Effector CD4-positive, alpha-beta T cell (primary cell): ENCODE measurements at places on chromosomes 3 and 15.

DNA sequence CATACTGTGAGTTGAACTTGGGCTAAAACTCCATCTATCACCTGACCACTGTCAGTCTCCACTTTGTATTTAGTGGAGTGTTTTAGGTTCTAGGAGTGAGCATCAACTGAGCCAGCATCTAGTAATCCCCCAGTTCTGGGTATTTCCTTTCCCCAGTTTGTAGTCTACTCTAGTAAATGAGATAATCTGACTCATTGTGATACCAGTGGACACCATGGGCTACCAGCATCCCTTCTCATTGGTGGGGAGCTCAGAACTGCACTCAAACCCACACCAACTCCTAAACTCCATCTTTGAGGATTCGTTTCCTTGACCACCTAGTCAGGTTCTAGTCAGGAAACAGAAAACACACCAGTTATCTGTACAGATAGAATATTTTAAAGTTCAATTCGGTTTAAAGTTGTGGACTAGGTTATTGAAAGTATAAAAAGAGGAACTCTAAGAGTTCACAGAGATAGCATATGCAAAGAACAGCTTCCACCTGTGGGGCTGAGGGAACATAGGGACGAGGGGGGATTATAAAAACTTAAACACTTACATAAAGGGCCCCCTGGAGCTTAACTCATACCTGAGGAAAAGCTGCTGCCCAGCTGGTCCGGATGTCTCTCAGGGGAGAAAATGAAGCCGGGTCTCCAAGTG, 36.0 kb downstream of the LEO1 start:
- no peak for DNase-seq

- DNase-seq = no peak
Observed at GRCh38 chr3:7203969-7204847, 343.3 kb downstream of the GRM7 start.

DNA sequence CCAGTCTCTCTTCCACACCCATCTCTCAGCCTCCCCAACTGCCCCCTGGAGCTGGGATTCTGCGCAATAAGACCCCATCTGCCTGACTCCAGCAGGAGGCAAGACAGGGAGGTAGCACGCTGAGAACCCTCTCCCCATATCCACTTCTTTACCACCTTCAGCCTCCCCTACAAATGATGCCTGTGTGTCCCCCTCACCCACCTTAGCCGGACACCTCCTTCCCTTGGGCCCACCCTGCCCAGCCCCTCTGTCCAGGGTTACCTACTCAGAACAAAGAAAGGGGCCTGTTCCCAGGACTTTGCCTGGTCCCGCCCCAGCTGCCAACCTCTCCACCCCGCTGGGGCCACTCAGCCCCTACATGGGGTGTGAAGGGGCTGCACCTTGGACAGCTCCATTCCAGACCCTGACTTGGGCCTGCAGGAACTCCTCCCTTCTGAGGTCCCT, 40.8 kb upstream of the ATP2B2 start:
- DNase-seq = no peak

- no peak for DNase-seq
Observed at GRCh38 chr15:65730549-65731172, 61.4 kb downstream of the DENND4A start.

DNA sequence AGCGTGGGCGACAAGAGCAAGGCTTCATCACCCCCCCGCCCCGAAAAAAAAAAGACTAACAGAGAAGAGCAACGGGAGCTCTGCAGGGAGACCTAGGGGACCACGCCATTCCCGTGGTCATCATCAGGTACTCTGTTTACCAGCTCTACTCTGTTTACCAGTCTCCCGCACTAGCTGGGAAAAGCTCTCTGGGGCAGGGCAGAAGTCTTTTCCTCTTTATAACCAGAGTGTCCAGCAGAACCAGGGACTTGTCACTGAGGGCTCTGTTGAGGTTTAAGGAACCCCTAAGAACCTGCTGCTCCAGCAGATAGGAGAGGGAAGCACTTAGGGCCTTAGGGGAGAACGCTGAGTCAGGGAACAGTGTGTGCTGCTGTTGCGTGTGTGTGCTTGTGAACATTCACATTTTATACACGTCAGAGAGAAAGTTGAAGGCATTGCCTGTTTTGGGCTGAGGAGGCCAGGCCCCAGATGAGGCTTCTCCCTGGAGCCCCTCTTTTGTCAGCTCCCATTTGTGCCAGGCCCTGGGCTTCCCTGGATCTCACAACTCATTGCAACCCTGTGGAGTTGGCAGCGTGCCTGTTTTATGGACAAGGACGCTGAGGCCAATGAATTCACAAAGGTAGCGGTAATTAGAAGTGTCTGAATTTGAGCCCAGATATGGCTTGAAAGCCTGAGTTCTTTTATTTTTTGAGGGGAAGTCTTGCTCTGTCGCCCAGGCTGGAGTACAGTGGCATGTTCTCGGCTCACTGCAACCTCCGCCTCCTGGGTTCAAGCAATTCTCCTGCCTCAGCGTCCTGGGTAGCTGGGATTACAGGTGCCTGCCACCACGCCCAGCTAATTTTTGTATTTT, 24.2 kb upstream of the ERICH6 start:
- DNase-seq = no peak

- DNase-seq = no peak
Observed at GRCh38 chr3:160331127-160331937, 67.7 kb downstream of the IFT80 start.

- DNase-seq = no peak
Observed at GRCh38 chr3:11563865-11564185, 79.9 kb downstream of the VGLL4 start.

DNA sequence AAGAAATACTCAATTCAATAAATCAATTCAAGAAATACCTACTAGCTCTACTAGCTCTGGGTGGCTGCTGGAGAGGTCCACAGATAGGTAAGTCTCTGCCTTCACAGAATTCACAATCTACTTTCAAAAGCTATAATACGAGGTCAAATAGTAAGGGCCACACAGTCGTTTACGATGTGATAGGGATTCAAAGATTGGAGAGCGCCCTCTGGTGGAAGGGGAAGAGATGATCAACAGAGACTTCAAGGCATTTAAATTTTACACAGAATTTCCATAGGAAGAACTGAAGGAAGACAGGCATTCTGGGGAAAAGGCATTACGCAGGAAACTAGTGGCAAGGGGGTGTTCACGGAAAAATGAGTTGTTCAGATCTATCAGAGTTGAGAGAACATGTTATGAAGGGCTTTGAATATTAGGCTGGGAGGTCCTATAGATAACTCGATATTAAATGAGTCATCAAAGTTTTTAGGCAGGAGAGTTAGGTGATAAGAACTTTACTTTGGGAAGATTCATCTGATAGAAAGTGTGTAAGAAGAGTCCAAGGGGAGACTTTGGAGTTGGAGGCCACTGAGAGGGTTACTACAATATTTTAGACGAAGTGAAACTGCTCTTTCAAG, 128.8 kb downstream of the FRMD5 start:
- peak; percentile 55 for DNase-seq

DNA sequence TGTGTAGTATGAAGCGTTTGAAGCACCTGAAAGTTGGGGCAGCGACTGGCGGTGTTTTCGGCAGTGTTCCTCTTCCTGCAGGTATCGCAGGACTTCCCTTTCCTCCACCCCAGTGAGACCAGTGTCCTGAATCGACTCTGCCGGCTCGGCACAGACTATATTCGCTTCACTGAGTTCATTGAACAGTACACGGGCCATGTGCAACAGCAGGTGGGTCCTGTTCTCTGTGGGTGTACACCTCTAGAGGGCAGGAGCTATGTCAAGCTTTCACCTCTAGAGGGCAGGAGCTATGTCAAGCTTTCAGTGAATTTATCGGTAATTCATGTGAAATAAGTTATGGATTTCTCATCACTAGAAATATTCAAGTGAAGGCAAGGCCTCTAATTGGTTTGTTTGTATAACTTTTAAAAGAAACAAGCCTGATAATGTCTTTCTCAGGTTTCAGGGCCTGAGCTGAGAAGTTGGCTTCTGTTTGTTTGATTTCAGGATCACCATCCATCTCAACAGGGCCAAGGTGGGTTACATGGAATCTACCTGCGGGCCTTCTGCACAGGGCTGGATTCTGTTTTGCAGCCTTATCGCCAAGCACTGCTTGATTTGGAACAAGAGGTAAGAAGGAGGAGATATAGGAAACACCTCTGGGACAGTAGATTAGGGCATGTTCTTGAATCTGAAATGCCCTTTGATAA, 5.3 kb downstream of the TUBGCP4 start:
- peak; percentile 10 for DNase-seq

DNA sequence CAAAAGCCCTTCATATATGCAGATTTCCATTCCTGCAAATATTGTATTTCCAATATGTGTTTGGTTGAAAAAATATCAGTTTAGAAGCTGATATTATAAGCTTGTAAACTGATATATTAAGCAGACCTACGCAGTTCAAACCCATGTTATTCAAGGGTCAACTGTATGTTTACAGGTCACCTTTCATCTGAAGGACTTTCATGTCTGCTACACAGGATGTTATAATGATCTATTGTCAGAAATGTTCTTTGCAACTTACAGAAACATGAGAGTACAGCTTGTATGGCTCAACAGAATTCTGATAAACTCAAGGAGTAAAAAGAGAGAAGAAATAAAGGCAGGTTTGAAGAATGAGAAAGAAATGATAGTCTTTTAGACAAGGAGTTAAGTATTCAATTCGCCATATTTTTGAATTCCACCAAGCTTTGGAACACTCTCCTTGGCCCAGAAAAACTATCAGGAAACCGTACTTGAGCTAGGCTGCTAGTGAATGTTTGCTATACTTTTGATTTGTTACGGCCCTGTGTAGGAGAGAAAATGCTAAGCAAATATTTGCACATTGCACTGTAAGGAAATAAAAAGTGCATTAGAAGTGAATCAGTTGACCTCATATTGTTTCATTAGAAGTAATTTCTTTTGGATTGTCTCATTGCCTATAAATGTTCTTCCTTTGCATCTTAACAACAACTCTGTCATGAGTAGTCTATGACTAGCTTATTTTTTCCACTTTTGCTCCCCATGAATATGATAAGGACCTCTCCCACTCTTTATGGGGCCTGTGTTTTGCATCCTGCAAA, 81.2 kb downstream of the NEK11 start:
- DNase-seq = no peak

- no peak for DNase-seq
Observed at GRCh38 chr3:133040696-133041523, 2.7 kb downstream of the TMEM108 start.

GRCh38 chr15:90423801-90424319, 35.8 kb downstream of the IQGAP1 start:
- DNase-seq = no peak

- DNase-seq = no peak
Observed at GRCh38 chr3:25025236-25025635, 402.8 kb upstream of the RARB start.

DNA sequence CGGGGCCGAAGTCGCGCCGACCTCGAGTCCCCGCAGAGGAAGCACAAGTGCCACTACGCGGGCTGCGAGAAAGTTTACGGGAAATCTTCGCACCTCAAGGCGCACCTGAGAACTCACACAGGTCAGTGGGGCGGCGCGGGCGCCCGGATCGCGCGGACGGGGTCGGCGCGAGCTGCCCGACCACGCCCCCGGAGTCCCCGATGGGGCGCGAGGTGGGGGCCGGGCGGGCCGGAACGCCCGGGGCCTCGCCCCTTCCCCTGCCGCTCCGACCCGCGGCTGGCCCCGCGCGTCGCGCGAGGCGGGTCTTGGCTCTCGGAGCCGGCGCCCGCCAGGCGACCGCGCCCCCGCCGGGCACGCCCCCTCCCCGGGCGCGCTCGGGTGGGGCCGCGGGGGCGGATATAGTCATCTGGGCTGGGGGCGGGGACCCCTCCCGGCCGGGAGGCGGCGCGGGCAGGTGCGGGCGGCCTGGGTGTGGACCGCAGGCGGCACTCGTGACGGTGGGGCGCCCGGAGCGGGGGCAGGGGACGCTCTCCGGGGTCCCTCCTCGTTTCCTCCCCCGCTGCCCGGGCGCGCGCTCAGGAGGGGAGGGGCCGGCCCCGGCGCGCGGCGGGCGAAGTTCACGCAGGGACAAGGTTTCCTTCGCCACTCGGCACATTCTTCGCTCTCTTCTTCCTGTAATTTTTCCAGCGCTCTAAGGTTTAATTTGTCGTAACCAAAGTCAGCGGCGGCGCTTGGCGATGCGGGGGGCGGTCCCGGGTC, 1.2 kb downstream of the KLF13 start:
- peak; percentile 76 for DNase-seq
